ENCODE measurements at places on chromosomes 12 and 14.

- DNase-seq: peak; percentile 82
These were observed 398.4 kb downstream of the NUAK1 start for GRCh38 chr12:105740369-105740768.

- no peak for DNase-seq
These were observed 10.6 kb downstream of the GPR33 start for GRCh38 chr14:31477248-31477647.

DNA sequence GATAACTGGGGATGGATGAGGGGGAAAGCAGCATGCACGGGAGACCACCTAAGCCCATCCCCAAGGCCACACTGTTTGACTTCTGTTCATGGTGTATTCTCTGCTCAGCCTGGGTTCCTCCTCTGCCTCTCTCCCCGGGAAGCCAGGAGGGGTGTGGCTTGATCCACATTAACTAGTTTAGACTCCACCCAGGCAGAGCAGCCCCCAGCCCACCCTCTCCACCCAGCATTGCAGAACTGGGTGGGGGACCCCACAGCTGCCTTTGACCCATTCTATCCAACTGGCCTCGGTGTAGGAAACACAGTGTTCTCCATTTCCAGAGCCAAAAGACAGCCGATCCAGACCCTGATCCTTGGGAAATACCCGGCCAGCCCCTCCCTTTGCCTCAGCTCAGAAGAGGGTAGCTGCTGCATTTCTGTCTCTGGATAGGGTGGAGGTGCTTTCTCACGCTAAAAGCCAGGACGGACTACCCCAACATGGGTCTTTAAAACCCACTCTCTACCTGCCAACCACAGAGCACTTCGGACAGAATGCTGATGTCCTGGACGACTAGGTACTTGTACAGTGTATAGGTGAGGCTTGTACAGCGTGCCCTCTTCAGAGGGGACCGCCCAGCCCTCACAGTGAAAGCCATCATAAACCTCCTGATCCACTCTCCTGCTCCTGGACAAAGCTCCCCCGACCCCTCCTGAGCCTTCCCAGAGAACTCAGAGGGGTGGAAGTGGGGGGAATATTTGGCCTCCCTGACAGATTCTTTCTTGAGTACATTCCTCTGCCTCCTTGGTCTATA, 9.4 kb downstream of the SPRYD3 start:
- no peak for DNase-seq

DNA sequence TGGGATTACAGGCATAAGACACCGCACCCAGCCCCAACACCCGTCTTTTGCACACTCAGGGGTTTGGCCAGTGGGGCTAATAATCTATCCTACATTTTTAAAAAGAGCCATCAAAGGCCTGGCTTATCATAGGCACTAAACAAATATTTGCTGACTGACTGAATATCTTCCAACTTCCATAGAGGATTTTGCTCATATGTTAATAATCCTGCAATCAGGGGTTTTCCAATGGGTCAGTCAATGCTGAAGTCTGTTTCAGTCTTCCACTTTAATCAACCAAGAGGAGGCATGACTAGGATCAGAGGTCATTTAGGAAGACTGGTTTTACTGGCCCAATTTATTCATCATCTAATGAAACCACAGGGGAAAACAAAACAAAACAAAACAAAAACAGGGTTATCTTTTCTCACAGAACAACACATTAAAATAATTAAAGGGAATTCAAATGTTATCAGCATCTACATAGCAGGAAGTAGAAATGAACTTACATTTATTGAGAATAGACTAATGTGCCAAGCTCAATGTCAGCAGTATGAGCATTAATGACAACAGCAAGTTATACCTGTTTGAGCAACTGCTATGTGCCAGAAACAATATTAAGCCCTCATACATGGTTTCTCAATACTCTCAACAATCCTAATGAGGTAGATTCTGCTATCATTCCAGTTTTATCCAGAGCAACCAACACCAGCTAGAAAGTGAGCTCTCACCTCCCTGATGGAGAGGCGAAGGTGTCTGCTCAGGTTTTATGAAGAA, 372.2 kb downstream of the EGLN3 start:
- DNase-seq: no peak

DNA sequence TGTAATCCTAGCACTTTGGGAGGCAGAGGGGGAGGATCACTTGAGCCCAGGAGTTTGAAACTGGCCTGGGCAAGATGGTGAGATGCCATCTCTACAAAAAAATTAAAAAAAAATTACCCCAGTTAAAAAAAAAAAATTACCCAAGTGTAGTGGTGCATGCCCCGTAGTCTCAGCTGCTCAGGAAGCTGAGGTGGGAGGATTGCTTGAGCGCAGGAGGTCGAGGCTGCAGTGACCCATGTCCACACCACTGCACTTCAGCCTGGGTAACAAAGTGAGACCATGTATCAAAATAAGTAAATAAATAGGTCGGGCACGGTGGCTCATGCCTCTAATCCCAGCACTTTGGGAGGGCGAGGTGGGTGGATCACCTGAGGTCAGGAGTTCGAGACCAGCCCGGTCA, 128.8 kb downstream of the VRK1 start:
- DNase-seq: no peak

GRCh38 chr14:106185837-106186233, 659.5 kb downstream of the TMEM121 start:
- no peak for DNase-seq

GRCh38 chr12:132333273-132333672, 3.9 kb upstream of the GALNT9 start:
- DNase-seq: no peak

DNA sequence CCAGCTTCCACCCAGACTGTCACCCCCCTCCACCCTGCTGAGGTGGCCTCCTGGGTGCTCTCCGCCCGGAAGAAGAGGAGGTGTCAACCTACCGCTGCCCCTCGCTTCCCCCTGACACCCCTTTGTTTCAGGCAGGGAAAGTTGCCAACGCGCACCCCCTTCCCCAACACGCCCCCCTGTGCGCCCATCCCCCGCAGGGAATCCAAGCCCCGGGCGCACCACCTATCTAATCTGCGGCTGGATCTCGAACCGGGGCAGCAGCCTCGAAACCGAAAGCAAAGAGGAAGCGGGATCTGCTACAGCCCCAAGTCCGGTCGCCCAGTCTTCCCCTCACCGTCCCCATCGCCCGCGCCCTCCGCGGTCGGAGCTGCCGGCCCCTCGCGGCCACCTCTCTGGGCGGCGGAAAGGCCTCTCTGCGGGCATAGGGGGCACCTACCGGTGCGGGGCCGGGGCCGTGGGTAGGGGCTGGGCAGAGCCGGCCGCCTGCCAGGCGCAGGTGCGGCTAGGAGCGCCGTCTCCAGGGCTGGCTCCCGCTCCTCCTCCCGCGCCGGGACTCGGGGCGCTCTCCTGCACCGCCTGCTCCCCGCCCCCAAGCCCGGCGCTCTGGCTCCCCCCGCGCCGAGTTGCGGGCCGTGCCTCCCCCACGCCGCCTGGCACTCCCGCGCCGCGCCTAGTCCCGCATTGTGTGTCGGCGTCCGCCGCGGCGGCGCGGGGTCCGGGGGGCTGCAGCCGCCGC, 18.3 kb upstream of the PLEKHH1 start:
- DNase-seq: no peak

DNA sequence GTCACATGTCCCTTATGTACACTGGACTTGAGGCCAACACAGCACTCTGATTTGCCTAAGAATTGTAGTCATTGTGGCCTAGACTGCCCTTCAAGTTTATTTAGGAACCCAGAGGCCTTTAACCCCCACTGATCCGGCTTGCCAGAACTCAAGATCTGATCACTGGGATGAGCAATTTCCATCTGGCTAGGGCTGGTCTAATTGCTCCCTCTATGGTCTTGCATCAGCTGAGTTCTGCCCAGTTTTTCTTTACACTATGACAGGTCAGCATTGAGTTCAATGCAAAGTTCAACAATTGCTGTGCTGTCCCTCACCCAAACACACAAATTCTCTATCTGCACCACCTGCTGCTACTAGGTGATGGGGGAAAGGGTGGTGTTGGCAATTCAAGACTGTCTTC, 146.9 kb upstream of the MDGA2 start:
- DNase-seq: no peak
